BE2C (cell line): ENCODE measurements at places on chromosomes 5 and 9.

- no peak for DNase-seq
Measured at GRCh38 chr5:164175083-164175482, 669.7 kb downstream of the MAT2B start.

GRCh38 chr5:153745778-153746395 lies 255.4 kb downstream of the GRIA1 start:
- no peak for DNase-seq

GRCh38 chr5:151250346-151251000 lies 2.5 kb upstream of the GM2A start:
- DNase-seq, result no peak

GRCh38 chr9:130805510-130806326 lies 29.3 kb upstream of the ABL1 start:
- DNase-seq, result no peak

GRCh38 chr5:6307304-6307703 lies 71.0 kb downstream of the MED10 start:
- DNase-seq, result no peak

- DNase-seq, result no peak
Measured at GRCh38 chr9:33163433-33164137, 3.6 kb downstream of the B4GALT1 start.

DNA sequence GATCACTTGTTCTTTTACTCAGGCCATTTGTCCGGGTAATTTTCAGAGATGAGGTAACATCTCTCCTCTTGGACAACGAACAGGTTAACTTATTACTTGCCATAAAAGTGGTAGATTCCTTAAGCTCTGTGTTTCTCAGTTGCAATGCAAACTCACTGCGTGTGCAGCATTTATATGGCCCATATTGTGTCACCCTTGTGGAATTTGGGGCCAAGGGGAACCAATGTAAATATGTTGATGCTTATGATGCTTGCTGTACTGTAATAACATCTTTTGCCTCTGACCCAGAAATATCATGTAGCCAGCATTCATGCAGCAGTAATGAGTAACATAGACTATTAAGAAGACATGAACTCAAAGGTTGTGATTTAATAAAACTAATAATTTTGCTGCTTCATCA lies 175.8 kb downstream of the ADAMTS6 start:
- no peak for DNase-seq
